ENCODE measurements at places on chromosomes 7 and 10.

- no peak for DNase-seq
Measured at GRCh38 chr10:12797471-12798262, 203.8 kb downstream of the CCDC3 start.

DNA sequence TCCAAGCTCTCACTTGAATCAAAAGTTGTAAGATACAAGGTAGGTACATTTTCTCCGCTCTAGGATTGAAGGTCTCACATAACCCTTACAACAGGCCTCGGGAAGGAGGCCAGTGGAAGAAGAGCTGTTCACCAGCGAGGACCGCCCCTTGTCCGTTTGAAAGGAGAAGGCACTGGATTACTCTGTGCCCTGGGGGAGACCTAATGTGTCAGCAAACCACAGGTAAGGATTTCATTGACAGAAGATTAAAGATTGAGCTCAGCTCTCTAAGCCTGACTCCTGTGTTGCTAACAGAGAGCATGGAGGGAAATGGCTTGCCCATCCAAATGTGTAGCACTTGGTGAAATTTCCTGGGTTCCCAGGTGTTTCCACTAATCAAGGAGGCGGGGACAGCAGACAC lies 81.2 kb downstream of the SLC16A9 start:
- no peak for DNase-seq

DNA sequence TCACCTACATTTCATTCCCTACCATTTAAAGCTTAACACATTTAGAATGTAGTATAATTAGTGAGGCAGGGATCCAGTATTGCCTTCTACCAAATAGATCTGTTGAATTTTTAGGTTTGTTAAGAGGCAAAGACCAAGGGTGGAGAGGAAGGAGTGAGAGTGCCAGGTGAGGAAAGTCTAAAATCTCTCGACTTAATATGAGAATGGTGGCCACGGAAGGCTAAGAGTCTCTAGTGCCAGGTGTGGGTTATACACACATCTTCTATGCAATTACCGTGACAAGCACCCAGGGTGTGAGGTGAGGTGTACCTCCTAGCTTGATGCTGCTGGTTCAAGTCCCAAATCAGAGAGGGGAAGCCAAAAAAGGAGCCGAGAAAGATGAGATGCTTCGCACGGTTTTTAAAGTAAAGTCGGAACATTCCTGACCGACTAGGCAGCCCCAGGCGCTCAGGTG lies 439 bp downstream of the IQUB start:
- DNase-seq: no peak

- DNase-seq: no peak
Measured at GRCh38 chr10:33793793-33794192, 459.3 kb upstream of the NRP1 start.

DNA sequence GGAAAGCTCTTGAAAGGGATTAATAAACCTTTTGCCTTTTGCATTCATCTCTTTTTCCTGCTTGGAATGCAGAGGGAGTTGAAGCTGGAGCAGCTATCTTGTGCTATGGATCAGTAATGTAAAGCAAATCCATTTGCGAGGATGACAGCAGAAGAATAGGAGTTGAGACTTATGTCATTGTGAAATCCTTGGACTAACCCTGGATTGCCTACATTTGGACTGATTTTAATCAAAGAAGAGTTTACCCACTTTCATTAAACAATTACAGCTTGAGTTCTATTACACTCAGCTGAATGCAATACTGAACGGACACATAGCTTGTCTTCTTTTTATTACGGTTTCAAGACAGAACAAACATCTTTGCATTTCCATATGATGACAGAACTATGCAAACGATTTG lies 362.3 kb downstream of the PHF14 start:
- DNase-seq: no peak

GRCh38 chr7:100521076-100521475 lies 17.9 kb upstream of the AGFG2 start:
- DNase-seq: no peak

GRCh38 chr7:7761974-7762779 lies 43.8 kb upstream of the RPA3 start:
- DNase-seq: no peak

GRCh38 chr7:27947586-27948278 lies 207.8 kb downstream of the TAX1BP1 start:
- DNase-seq: peak; percentile 30

GRCh38 chr7:157650801-157651200 lies 314.0 kb downstream of the DNAJB6 start:
- DNase-seq: no peak

GRCh38 chr7:33627741-33628140 lies 277.6 kb upstream of the BMPER start:
- DNase-seq: no peak

DNA sequence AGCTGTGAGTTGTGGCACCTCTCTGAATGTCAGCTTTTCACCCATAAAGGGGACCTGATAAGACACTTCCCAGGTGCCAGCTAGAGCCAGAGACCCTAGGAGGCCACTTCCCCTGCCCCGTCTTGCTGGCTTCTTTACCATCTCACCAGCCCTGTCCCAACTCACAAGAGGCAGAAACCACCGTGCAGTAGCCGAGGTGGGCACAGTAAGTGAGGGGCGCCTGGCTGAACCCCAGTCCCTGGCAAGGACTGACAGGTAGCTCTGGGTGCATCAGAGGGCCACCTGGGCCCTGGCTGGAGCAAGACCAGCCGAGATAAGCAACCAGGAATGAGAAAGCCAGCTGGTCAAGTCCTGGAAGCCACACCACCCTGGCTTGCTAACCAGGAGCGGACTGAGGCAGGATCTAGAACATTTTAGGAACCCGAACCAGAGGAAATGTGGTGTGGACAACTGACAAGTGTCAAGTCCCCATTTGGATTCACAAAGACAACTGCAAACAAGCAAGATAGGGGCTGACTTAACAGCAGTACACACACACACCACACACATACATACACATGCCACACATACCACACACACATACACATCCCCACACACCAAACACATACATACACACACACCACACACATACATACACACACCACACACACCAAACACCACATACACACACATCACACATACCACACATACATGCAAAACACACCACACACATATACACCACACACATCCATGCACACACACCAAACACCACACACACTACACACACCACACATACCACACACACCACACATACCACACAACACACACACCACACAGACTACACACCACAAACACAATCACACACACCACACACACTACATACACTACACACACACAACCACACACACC lies 20.8 kb downstream of the OGDHL start:
- DNase-seq: no peak

DNA sequence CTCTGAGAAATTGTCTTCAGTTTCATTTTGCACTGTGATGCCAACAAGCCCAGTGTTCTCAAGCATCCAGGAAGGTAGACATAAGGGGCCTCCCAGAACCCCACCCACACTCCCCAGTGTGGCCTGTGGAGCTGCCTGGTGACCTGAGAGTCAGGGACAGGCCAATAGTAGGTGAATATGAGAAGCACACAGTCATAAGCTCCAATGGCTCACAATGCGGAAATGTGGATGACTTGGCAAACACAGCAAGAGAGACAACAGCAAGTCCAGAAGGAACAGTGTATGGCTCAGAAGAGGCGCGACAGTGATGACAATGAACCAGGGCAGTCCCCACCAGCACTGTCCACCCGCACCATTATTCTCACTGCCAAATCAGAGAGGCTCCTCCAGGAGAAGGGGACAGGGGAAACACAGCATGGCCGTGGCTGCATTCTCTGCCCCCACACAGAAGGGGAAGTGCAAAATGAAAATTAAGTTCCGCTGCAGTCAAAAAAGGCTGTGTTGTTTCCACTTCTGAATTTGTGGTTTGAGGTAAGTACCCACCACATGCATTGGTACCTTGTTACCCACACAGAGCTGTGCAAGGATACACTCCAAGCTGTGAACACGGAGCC lies 419.8 kb downstream of the GRID1 start:
- DNase-seq: no peak

- DNase-seq: no peak
Measured at GRCh38 chr7:74289659-74290552, 699 bp downstream of the CLIP2 start.

DNA sequence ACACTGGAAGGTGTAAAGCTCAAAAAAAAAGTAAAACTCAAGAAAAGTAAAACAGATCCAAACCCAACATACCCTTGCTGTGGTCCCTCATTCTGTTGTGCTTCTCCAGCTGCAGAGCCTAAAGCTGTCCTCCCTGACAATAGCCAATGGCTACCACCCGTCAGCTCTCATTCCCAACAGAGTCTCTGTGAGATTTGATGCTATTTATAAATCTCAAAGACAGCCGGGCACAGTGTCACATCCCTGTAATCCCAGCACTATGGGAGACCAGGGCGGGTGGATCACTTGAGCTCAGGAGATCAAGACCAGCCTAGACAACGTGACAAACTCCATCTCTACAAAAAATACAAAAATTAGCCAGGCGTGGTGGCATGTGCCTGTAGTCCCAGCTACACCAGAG lies 116.0 kb downstream of the KMT2E start:
- no peak for DNase-seq

- DNase-seq: peak; percentile 78
Measured at GRCh38 chr7:155815332-155816191, 3.3 kb upstream of the SHH start.

DNA sequence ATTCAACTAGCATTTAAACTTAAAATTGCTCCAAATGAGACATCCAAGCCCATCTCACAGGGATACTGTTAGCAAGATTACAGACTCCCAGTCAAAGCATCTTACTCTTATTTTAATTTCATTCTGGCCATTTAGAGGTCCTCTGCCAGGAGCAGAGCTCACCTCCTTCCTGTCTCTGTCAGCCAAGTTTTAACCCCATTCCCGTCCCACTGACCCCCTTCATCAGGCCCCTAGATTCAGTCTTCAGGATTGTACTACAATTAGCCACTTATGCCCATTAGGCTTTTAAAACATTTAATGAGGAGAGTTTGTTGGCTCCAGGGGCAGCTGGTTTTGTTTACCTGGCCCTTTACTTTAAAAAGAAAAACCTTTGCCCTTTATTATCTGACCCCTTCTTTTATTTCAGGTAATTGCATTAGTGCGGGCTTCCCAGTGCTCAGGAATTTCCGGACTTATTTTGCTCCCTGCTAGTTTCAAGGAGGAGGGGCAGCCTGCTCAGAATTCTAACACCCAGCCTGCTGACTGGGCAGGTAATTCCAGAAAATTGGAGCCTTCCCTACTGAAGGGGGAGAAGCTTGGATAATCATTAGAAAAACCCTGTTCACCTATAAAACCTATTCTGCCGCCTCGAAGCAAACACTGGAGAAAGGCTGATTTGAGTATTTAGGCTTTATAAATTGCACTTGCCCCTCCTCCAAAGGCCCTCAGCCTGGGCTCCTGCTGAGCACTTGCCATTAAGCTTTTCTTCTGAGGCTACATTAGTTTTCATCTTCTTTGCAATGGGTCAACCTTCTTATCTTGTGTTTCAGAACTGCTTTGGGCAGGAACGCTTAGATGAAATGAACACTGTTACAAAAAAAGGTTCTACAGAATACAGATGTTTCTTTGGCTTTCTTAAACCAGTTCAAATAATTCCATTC lies 200.5 kb upstream of the HPS1 start:
- DNase-seq: no peak

- no peak for DNase-seq
Measured at GRCh38 chr7:29990931-29991330, 1.3 kb upstream of the SCRN1 start.

DNA sequence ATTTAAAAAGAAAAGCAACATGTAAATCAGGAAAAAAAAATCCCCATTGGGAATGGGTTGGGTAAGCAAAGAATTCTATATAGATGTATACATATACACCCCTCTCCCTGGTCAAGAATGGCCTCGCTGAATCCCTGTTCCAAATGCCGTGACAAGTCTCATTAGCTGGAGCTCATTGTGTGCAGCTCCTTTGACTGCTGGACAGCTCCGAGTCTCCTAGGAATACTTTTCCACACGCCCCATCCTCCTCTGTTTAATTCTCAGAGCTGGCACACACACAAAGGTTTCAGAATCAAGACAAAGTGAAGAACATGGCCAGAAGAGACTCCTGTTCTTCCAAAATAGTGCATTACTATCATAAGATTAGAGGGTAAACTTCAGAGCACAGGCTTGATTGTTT lies 130.9 kb upstream of the MKLN1 start:
- DNase-seq: peak; percentile 36

DNA sequence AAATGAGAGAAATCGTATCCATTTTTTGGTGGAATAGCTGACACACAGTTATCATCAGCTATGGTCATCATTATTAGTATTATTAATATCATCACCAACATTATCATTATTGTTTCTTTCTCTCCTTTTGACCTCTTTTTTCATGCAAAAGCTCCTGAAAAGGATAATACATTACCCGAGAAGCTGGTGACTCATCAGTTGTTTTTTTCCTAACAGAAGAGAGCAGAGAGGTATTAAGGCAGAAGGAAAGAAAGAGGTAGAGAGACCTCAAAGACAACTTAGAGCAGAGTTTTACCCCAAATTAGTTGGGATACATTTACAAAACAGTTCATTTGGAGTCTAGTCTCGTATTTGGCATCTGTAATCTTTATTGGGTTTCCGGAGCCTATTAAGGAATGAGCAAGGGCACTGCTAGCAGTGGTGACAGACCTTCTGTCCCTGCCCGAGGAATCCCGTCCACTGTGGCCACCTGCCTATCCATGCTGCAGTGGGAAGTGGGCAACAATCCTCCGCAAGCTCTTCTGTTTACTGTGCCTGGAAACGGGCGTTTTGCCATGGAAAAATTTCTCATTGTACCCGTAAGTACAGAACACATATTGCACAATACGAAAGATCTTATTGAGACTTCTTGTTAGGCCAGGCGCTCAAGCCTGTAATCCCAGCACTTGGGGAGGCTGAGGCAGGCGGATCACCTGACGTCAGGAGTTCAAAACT lies 170.0 kb upstream of the MKLN1 start:
- DNase-seq: no peak

- peak; percentile 59 for DNase-seq
Measured at GRCh38 chr10:12902135-12902572, 99.4 kb downstream of the CCDC3 start.

DNA sequence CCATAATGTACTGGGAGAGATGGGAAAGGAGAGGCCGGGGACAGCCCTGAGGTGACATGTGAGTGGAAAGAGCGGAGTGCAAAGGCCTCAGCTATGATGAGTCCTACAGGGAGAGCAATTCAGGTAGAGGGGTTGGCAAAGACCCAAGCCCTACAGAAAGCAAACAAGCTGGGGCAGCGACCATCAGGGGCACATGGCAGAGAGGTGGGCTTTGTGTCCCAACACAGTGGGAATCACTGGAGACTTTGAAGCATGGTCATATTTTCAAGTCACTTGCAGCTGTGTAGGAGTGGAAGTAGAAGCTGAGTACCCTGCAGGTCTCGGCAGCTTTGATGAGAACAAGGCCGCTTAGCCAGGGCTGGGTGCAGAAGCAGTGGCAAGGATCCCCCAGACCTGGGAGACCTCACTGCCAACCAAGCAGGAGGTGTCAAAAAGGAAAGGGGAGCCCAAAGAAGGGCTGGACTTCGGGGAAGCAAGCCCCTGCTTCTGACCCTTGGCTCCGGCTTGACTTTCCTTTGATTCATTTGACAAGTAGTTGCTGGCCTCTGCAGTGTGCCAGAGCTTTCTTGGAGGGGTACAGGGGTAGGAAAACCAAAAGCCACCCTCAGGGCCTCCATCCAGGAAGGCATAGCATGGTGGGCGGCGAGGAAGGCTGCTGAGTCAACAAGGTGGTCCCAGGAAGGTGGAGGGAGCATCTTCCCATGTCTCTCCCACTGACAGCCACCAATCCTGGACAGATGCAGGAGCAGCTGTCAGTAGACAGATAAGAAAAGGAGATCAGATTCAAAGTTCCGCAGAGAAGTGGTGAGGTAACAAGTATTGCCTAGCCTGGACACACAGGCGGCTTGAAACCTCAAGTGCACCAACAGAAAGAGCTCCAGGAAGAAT lies 1.9 kb upstream of the PGAM2 start:
- DNase-seq: no peak

Measured in kidney tubule cell (primary cell).